Activated CD8-positive, alpha-beta memory T cell treated with anti-CD3 and anti-CD28 coated beads for 1 hour (primary cell): ENCODE measurements at places on chromosomes 13 and 19.

DNA sequence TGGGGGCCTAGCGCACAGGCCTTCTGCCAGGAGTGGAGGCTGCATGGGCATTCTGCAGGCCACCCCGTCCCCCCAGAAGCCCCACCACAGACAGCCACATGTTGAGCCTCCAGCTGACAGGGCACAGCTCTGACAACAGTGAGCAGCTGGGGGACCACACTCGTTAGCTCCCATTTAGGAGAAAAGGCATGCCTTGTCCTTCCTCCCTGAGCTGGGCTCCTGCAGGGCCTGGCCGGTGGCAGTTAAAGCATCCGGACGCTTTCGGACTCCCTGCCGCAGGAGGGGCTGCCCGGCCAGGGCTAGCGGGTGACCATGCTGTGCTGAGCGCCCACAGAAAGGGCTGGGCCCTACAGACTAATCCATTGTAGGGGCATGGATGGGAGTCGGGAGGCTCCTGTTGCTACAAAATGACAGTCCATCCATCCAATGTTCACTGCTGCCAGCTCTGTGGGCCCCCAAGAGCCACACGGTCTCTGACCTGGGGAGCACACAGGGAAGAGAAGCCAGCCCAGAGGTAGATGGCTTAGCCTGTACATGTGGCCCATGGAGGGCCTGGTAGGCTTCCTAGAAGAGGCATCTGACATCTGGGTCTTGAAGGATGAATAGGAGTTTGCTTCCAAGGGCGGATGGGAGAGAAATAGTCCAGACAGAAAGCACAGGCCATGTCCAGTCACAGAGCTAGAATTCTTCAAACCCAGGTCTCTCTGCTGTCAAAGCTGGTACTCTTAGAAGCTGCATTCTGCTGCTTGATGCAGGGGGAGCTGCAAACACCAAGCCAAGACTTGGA lies 116.5 kb upstream of the VSTM2B start:
- no peak for DNase-seq

GRCh38 chr19:14248578-14249011 lies 42.6 kb upstream of the ADGRL1 start:
- DNase-seq = peak; percentile 17

DNA sequence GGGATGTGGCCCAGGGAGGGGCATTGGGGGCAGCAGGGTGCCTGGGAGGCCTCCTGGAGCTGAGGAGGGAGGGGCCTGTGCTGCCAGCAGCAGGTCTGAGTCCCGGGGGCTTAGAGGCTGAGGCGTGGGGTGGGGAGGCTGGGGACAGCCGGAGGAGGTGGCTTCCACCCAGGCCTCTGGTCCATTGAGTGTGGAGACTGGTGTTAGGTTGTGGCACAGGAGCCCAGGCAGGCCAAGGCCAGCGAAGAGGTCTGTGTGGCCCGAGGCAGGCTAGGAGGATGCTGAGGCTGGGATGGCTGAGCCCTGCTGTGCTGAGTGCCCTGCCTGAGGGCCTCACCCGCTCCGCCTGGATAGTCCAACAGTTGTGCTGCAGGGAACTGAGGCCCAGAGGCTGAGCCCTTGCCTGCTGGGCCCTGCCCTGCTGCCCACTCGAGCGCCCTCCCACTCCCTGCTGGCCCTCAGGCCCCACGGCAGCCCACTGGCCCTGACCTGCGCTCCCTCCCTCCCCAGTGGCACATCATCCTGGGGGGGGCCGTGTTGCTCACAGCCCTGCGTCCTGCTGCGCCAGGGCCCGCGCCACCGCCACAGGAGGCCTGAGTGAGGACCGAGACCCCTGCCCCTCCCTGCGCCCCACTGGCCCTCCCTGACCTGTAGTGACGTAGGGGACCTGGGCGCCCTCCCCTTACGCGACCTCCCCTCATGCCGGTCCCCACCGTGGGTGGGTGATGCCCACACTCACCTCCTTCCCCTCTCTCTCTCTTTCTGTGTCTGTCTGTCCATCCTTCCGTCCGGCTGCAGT lies 4.9 kb upstream of the GARIN5A start:
- no peak for DNase-seq

GRCh38 chr13:91078093-91078679 lies 269.3 kb upstream of the MIR17HG start:
- no peak for DNase-seq

GRCh38 chr13:34371108-34371507 lies 553.2 kb downstream of the RFC3 start:
- no peak for DNase-seq

GRCh38 chr13:44474122-44474910 lies 100.7 kb downstream of the SERP2 start:
- no peak for DNase-seq

- DNase-seq = no peak
Measured at GRCh38 chr19:10305139-10305806, 4.3 kb downstream of the ZGLP1 start.

GRCh38 chr19:46537136-46538097 lies 41.8 kb upstream of the PNMA8B start:
- peak; percentile 49 for DNase-seq

DNA sequence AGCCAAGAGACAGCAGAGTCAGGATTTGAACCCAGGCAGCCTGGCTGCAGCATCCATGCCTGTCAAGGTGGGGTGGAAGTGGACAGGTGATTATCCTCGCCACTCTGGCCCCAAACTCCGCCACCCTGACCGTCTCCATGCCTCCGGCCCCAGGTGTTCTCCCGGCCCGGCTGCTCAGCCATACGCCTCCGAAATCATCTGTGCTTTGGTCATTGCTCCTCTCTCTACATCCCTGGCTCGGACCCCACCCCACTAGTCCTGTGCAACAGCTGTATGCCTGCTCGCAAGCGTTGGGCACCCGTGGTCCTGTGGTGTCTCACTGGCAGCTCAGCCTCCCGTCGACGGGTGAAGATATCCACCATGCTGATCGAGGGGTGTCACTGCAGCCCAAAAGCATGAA lies 3.9 kb downstream of the DAND5 start:
- DNase-seq = no peak

GRCh38 chr13:48505597-48506091 lies 27.2 kb downstream of the RCBTB2 start:
- DNase-seq = no peak

DNA sequence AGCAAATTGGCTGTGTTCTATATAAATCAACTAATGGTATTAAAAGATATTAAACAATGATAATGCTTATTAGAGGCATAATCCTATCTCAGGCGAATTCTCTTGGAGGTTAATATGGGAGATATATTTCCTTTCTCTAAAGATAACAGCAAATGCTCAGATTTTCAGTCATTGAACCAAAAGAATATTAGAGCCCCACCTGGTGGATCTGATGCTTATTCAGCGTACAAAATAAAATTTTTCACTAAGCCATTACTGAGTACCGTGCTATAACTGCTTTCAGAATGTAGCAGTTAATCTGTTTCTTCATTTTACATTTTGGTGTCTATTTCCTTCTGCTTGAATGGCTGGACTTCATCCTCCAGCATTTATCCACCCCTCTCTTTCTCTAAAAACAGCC lies 143.3 kb upstream of the IPO5 start:
- no peak for DNase-seq

DNA sequence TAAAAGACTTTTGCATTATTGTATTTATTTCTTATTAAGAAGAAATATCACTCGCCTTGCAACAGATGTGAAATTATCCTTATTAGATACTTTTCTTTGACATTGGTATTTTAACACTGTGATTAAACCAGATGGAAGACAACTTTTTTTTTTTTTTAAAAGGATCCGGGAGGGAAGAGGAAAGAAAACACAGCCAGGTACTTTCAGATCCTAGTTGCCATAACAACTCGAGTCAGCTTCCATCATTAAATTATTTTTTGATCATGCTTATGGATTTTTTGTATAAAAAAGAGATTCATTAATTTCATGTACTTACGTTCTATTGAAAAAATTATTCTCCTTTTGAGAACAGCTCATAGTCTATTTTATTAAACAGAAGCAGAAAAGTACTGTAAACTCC lies 515.7 kb downstream of the TBC1D4 start:
- DNase-seq = no peak

GRCh38 chr13:25679159-25679558 lies 307.4 kb downstream of the ATP8A2 start:
- DNase-seq = no peak

DNA sequence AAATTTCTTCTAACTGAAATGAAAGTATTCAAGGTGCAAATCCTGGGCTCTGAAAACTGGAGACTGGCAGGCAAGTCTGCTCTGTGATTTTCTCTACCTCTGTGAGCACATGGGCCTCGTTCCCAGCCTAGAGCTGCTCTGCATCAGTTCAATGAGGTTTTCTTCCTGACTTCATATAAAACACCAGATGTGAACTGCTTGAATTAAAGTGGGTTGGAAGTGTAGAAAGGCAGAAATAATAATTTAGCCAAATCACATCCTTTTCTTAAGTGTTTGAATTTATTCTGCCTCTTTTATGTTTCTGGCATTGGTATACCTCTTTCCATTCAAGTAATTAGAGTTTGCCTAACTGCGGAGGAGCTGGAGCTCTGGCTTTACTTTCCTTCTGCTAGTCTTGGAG lies 540.8 kb downstream of the OLFM4 start:
- no peak for DNase-seq

GRCh38 chr13:80988391-80989151 lies 647.6 kb upstream of the SPRY2 start:
- no peak for DNase-seq

DNA sequence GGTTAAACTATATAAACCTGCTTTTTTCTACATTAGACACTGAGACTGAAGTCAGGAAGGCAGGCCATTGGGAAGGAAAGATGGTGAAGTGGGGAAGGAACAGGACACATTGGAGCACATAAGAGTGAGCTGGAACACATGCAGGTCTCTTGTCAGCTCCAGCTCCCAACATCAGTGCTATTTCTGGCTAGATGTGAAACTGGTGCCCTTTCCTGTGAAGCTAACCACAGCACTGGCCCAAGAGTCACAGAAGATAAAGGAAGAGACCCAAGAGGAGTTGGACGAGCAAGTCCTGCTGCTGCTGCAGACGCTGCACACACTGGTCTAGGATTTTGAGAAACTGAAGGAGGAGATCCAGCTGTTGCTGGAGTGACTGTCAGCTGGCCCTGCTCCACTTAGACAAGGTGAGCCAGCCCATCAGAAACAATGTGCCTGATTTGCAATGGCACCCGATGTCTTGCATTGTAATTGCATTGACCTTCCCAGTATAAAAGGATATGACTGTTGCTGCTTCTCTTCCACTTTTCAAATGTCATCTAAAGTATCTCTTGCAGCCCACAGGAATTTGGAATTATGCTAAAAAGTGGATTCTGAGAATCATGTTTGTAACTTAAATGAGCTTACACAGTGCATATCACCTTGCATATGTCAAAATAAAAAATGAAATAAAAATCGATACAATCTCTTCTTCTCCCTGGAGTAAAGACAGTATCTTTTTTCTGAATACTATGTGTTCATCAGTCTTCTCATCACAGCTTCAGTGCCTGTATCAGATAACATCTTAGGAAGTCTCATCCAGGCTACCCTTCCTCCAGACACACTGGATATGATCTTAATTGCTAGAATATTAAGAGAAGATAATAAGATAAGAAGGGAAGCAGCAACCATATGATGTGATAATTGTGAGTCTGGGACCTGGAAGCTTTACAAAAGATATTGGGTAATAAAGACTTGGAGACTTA lies 230.7 kb upstream of the SPRY2 start:
- no peak for DNase-seq

DNA sequence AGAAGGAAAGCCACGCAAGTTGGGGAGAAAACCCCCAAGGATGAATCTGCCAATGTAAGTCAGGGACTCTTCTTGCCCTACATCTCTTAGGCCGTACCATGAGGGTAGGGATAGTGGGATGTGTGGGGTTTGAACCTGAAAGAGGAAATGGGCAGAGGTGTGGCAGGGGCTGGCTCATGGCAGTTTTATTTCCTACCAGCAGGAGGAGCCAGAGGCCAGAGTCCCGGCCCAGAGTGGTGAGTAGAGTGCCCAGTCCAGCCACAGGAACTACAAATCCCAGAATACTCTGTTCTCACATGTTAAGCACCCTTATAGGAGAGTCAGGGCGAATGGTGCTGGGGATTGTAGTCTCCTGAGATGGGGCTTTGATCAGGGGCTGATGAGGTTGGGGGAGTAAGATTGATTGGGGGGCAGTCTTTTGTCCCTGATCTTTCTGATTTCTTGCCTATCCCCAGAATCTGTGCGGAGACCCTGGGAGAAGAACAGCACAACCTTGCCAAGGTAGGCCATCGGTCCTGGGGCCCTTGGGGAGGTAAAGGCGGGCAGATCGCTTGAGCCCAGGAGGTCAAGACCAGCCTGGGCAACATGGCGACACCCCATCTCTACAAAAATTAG lies 16.5 kb downstream of the VASP start:
- DNase-seq = peak; percentile 44

DNA sequence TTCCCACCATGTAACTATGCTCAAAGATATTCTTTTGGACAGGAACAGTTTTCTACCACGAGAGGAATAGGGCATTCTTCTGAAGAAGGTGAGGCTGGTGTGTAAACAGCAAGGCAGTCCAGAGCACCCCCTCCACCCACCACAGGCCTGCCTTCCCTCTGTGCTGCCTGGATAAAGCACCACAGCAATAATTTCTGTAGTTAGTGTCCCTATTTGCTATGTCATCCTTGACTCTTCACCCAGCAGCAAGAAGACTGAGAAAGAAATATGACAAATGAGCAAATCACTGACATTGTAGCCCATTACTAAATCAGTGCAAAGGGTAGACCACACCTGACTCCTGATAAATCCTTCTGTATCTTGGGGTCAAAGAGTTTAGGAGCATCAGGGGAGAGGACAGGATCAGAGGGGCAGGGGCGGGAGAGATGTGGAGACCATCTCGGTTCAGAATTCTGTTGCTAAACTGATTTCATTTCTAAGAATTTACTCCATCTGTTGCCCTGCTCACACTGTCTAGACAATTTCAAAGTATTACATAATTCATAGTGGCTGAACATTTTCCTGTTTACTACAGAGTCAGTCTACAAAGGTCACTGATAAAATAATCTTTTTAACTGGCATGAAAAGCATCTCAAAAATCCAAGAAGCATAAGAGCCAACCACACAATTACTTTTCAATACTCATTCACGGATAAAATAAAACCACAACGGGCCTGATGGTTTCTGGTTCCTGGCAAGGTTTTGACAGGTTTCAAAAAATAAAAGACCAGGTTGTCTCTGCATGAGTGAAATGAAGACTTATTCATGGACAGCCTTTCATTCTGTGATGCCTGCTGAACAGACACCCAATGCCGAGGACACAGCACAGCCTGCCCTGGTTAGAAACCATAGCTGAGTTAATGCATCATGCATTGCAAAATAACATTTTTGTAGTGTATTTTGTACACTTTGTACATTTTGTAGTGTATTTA lies 88.4 kb upstream of the IRS2 start:
- DNase-seq = no peak

- DNase-seq = no peak
Measured at GRCh38 chr13:21297447-21297846, 121.0 kb downstream of the MRPL57 start.
